ENCODE measurements at places on chromosomes 12 and 14.

- no peak for DNase-seq
Measured at GRCh38 chr12:75865315-75865714, 166.3 kb downstream of the PHLDA1 start.

DNA sequence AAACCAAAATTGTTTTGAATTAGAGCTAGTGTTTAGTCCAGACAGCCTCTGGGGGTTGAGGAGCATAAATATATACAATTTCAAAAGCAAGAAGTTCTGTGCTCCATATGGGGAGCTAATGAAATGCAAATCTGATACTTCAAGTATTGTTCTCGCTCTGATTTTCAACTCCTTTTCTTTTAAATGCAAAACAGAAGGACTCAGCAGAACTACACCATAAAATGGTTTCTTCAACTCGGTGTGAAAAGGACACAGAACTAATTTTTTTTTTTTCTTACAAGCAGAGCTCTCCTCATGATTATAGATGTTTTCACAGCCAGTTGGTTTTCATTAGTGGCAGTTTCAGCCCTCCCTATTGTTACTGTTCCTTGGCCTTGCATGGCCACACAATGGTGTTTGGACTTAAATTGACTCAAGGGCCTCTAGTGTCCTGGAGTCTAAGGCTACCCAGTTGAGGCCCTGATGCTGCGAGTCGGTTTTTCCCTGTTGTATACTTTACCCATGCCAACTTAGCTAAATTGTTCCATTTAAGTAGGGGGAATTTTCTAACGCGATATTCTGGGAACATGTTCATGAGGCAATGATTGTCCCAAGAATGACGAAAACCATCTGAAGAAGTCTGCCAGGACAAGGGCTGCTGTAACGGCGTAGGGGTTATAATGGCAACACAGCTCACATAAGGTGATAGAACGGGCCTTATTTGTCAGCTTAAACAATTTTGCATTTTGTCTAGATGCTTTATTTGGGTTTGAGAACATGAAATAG is 120.3 kb downstream of the GPR135 start:
- peak; percentile 45 for DNase-seq

GRCh38 chr14:70796551-70796950 is 12.8 kb downstream of the MAP3K9 start:
- no peak for DNase-seq

- peak; percentile 94 for DNase-seq
Measured at GRCh38 chr14:103528587-103529382, at the start of gene TRMT61A. Gene TRMT61A, plus strand, starts transcription at chr14:103529196. Its CDS starts 783 bp downstream, at chr14:103529979.

DNA sequence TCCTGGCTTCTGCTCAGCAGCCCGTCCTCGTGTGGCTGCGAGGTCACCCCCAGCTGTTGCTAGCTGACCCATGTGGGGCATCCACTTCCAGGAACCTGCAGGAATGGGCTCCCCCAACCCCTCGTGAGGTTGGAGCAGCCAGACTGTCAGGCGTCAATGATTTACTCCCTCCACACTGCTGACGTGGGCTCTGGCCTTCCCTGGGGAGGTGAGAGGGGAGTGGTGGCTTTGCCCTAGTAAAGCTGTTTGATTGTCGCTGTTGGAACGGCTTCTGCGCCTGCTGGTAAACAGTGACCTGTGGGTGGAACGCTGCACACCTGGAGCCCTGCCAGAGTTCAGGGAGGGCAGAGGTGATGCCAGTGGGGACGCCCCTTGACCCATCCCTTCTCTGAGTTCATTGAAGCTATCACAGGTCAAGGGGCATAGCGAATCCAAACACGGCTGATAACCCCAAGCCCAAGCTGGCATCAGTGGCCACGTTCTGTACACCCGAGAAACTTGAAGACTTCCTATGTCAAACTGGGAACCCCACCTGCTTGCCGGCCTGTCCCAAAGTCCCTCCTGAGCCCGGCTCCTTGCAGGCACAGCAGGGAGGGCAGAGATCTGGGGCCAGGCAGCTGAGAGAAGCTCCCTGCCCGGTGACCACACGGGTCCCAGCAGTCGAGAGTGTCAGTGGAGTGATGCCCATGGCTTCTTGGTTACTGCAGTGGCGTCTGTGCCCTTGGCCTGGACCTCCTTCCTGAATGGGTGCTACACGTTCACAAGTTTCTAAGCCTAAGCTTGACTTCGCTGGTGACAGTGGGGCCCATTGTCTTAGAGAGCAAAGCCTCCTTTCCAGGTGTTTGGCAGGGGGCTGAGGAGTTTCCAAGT is 2.7 kb downstream of the ASPG start:
- DNase-seq: no peak

- DNase-seq: no peak
Measured at GRCh38 chr12:26791301-26791791, 41.6 kb downstream of the ITPR2 start.

DNA sequence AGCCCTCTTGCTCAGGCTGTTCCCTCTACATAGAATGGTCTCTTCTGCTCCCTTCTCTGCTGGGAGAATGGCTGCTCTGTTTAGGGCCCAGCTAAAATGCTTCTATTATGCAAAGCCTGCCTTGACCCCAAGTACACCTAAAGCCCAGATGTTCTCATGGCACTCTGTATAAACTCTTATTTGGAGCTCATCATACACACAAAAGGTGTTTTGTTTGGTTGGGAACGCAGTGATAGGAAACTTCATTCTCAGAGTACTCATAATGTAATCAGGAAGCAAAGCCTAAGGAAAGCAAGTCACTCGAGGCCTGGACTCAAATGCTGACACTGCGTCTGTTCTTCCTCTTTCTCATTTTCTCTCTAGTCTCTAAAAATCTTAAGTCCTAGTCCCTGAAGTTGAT is 38.2 kb upstream of the SYCP3 start:
- DNase-seq: no peak

GRCh38 chr12:89789862-89790261 is 81.2 kb upstream of the ATP2B1 start:
- peak; percentile 16 for DNase-seq

- DNase-seq: no peak
Measured at GRCh38 chr12:116137318-116137717, 140.2 kb downstream of the MED13L start.

GRCh38 chr12:9960590-9960989 is 10.6 kb upstream of the CLEC12A start:
- DNase-seq: no peak

- DNase-seq: no peak
Measured at GRCh38 chr12:111076611-111077451, 156.5 kb upstream of the MYL2 start.

DNA sequence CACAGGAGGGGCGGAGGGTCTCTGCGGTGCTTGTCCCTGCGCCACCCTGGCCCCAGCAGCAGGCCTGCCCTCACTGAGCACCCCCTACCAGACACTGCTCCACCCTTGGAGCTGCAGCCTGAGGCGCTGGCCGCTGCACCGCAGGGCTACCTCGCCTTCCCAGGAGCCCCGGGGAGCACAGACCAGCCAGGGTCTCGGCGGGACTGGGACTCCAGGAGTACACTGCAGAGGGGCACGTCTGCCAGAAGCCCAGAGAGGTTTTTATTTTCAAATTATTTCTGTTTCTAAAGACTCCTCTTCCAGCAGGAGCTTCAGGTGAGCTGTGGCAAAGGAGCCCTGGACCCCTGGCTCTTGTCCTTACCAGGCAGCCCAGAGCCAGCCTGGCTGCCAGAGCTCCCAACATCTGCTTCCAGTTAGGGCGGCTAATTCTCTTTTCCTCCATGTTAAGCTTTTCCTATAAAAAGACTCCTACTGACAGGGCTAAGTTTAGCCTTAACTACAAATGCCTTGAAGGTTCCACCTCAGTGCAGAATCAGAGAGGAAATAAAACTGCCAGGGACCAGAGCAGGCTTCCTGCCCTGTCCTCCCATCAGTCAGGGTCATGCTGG is 26.4 kb downstream of the DEGS2 start:
- no peak for DNase-seq

- no peak for DNase-seq
Measured at GRCh38 chr12:70415987-70416386, 49.9 kb downstream of the KCNMB4 start.

DNA sequence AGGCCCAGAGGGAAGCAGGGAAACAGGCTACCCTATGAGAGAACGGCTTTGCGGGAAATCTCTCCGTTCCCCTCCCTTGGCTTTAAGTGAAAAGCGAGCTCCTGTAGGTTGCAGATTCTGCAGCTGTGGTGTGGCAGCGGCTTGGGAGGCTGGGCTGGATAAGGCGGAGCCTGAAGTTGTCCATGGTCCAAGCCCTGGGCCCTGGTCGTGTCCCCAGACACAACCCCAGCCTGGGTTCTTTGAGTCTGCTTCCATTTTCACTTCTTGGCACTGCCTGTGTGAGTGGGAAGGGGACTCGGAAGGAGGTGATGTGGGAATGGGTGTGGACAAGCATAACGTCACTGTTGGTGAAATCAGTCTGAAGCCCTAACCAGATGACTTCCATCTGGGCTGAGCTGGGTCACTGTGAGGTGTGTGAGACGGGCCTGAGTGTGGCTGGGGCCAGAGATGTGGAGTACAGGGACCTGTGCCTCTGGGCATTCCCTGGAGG is 43.0 kb upstream of the CTDSP2 start:
- DNase-seq: peak; percentile 94

- DNase-seq: peak; percentile 64
Measured at GRCh38 chr12:96098631-96099030, 63.2 kb upstream of the LTA4H start.

DNA sequence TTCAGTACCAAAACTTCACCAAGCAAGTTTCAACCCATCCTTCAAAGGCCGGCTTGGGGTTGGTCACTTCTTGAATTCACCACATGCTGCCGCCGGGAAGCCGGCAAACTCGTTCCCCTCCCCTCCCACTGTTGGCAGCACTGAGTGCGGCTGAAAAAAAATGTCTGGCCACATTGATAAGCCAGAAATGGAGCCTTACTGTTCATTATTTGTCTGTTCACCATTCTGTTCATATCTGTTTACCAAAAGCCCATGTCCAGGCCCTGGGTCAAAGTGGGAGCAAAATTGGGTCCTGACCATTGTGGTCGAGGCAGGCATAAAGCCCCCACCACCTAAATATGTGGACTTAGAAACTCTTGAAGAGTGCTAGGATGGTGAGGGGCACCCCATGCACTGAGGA is 7.3 kb upstream of the HSP90AA1 start:
- DNase-seq: no peak

- DNase-seq: no peak
Measured at GRCh38 chr12:94260717-94261116, 112.3 kb downstream of the PLXNC1 start.

- no peak for DNase-seq
Measured at GRCh38 chr12:13386323-13387039, 190.0 kb downstream of the EMP1 start.
